ENCODE measurements at places on chromosomes 7 and 10. TPM values are rescaled to one million over a fixed set of nuclear protein-coding genes. Genes with fewer than 3 reads are reported as not detected.
A peak's percentile ranks its signal among the peaks of the same experiment; 100 is the strongest.

DNA sequence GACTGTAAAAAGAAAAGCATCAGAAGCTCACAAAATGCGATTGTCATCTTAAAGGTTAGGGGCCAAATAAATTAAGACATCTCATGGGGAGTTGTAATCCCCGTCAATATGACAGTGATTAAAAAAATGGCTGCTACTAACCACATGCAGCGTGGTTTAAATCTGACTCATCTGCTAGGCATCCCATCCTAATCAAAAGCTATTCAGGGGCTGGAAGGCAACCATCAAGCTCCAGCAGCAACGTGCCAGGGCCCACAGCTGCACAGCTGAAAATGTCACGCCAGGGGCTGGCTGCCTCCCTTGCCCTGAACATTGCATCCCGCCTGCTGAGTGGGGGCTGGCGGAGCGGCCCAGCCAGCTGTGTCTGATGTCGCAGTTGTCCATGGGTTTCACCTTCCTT, 66.3 kb upstream of the FRMD4A start:
- peak; percentile 96 for DNase-seq

GRCh38 chr10:90858461-90858968, 676 bp upstream of the HTR7 start:
- peak; percentile 8 for DNase-seq

DNA sequence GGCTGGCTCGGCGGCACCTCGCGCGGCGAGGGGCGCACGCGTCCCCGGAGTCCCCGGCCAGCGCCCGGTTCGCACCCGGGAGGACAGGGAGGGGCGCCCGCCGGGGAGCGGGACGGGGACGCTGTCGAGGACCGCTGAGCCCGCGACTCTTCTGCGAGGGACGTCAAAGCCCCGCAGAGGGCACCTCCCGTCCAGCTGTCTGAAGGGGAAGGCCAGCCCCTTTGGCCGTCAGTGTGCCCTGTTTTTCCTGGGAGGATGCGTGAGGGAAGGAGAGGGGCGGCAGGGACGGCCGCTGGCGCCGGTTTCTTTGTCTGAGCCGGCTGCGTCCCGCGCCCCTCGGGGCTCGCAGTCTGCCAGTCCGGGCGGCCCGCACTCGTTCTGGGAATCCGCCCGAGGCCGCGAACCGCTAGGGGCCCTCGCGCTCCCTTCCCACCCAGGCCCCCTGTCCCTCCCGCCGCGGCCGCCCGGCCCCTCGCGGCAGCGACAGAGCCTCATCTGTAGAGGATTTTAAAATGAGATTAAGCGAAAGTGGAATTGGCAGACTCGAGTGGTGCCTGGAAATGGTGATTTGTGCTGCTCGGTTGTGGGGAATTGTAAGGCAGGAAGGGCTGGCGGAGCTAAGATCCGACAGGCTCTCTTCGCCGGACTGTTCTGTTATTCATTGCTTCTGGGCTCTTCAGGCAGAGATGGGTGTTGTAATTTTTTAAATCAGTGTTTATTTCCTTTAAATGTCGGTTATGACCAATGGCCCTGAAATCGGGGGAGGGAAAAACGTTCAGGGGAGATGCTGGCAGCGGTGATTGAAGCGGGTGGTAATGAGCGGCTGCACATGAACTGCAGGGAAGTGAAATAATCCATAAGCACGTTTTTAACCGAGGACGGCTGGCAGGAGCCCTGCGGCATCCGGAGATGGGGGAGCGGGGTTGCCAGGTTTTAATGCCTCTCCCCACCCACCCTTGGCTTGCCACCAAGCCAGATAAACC, 618 bp upstream of the RELN start:
- peak; percentile 11 for DNase-seq

DNA sequence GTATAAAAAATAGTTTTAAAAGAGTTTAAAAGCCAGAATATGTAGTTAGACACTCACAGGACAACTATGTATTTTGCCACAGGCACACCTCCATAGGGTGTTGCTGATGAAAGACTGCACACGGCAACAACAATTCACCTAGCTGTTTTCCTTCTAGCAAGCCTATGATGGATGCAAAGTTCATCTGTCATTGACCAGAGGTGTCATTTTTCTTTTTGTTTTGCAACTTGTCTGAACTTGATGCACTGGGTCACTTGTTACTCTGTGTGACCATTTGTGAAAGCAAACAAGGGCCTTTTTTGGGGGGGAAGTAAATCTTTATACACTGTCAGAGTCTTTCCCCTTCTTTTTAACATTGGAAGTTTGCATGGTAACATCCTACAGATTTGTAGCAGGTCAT, 258.0 kb upstream of the SEMA3A start:
- DNase-seq: no peak

GRCh38 chr10:72794260-72794659, 99.3 kb upstream of the OIT3 start:
- DNase-seq: peak; percentile 18

Gene ZNF425
- 0.33 TPM for total RNA-seq

DNA sequence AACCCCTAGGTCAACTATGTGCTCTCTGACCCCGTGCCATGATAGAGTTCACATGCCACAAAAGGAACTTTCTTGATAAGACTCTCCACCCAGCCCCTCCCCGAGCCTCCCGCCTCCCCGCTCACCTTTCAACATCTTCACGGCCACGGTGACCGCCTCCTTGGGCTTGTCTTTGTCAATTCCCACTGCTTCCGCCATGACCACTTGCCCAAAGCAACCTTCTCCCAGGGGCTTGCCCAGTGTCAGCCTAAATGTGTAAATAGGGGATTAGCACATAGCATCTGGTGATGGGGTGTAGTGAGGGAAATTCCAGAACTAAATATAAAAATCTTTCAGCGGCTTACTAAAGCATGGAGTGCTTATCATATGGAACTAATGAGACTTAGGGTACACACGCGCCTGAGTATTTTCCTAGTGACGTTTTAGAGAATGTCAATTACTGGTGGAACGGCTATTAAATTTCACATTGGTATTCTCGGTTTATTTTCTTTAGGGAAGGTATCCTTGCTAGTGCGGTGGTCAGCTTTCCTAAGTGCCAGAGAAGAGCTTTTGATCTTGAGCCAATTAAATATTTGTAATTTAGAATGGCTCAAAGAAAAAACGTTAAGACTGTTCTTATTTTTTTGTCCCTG, 97.4 kb downstream of the FGFR2 start:
- DNase-seq: no peak

Gene EN2
- not detected for total RNA-seq

- no peak for DNase-seq
Observed at GRCh38 chr7:116543664-116544063, 18.8 kb downstream of the CAV1 start.

Gene WDR86
- not detected for total RNA-seq

GRCh38 chr7:3641582-3641981, 340.5 kb downstream of the SDK1 start:
- no peak for DNase-seq

- no peak for DNase-seq
Observed at GRCh38 chr7:131950758-131951157, 394.3 kb upstream of the PODXL start.

DNA sequence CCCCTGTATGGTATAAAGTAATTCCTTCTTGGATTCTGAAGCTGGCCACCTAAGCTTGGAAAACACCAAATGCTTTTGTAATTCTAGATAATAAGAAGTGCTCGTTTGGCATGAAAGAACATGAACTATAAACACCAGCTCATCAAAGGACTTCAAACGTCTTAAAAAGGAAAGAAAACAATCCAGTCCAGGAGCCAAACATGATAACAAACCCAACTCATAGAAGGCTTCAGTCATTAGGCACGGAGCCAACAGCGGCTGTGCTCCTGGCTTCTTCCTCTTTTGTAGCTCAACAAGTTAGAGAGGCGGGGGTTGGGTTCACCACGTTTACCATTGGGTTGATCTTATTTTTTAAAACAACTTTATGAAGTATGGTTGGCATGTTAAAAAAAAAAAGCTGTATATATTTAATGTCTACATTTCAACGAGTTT, 56.4 kb upstream of the ECHDC3 start:
- peak; percentile 35 for DNase-seq

- DNase-seq: no peak
Observed at GRCh38 chr7:155410431-155410830, 47.5 kb upstream of the EN2 start.

DNA sequence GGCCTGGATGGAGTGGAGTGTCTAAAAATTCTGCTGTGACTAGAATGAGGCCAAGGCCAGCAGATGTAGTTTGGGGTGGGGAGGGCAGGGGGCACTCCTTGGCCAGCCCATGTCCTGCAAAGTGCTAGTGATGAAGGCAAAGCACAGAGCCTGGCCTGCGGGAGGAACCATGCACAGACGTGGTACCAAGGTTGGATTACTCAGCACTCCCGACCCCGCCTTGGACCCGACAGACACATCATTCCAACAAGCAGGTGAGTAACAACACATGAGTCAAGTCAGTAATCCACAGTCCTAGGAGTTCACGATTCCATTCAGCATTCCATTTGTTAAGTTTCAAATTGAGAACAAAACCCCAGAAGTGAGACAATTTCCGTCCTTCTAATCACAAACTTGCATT, 317.3 kb downstream of the TCERG1L start:
- peak; percentile 3 for DNase-seq

Gene TMEM196
- not detected for total RNA-seq

Gene RFC2
- total RNA-seq: 114 TPM

GRCh38 chr10:60139798-60140566, 233.6 kb upstream of the CCDC6 start:
- DNase-seq: peak; percentile 49

Gene DYNC1I1
- 2.7 TPM for total RNA-seq

Gene PLEKHA8
- 5.3 TPM for total RNA-seq

GRCh38 chr10:106832846-106833245, 331.7 kb downstream of the SORCS1 start:
- DNase-seq: no peak

- no peak for DNase-seq
Observed at GRCh38 chr10:8978100-8978499, 923.6 kb downstream of the GATA3 start.

DNA sequence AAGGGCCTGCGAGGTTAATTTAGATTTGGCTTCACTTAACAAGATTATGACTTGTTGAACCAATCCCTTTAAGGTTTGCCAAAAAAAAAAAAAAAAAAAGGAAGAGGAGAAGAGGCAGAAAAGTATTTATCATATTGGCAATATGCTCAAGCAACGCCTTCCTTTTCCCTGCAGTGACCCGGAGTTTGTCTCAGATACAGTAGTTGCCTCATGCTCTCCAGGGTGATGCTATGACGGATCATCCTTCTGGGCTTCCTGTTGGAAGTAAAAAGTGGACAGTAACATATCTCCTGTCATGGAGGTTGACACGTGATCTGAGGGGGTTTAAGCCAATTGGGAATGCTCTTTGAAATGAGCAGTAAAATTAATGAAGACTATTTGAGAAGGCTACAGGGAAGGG, 117.3 kb downstream of the BMPER start:
- DNase-seq: no peak

GRCh38 chr10:13792006-13792405, 205.2 kb downstream of the PRPF18 start:
- DNase-seq: no peak

DNA sequence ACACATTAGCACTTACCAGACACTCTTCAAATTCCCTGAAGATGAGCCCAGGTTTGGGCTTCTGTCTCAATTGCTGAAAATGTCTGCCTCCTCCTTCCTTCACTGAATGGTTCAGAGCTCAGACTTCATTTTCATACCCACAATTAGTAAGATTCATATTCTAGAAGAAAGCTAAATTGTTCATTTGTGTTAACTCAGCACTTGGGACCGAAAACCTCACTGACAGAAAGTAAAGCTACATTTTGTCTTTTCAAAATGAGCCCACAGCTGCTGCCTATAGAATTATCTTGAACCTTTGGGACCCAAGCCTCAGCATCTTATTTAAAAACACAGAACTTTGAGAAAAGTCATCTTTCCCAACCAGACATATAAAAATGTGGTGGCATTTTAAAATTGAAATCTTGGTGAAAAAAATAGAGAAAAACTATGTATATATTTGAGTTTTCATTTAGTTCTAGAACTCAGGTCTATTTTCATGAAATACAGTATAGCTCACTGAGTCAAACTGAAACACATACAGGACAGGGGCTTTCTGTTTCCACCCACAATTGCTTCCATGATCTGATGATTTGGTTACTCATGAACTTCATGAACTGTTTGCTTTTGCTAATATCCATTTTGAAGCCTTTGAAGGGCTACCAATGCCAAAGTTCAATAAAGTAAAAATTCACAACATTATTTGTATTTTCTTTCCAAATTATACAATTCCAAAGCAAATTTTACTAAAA, 119.1 kb upstream of the PFKP start:
- DNase-seq: no peak

GRCh38 chr10:131865223-131865917, 35.4 kb upstream of the PPP2R2D start:
- no peak for DNase-seq

DNA sequence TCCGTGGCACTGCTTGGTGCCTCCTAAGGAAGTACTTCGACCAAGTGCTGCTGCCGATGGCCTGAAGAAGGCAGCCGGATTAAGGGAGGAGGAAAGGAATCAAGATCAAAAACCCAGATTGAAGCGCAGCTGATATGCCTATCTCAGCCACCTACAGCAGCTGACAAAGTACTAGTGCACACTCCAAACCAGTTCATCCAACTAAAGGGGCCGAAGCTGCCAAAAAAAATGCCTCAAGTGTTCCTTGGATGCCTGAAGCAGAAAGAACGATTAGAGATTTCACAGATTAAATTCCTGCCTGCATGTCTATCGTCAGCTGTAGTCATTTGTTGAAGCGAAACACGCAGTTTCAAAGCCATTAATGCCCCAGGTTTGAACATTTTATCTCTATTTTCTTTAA, 65.7 kb downstream of the TNRC18 start:
- DNase-seq: no peak

DNA sequence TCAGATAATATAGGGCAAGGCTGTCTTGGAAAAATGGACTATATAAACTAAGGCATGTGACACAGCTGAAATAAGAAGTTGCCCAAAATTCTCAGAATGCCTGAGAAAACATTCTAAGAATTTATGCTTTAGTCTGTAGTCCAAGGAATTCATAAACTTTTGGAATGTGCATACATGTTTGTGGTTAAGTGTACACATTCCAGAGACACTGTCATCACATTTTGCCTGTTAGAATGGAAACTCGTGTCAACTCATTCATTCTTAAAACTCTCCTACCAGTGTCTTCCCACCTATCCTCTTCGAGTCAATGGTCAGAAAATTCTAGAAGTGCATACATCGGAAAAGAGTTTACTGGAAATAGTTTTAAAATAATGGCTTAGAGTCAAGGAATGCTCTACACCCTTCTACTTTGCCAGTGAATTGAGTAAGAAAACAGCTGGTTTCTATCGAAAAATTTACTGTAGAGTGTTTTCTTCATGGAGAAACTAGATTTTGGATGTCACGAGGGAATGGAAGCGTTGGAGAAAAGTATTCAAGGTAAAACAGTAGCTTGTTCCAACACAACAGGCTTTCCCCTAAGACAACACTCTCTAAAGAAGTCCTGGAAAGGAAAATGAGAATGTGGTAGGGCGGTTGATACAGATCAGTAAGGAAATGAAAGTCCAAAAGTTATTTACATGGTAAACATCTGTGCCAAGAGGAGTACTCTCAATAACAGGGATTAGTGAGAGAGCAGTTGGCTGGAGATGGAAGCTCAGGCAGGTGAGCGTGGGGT, 1177.6 kb upstream of the C7orf33 start:
- peak; percentile 82 for DNase-seq

- DNase-seq: no peak
Observed at GRCh38 chr10:55266797-55267196, 465.8 kb upstream of the PCDH15 start.
